Small intestine (tissue), 16 donors: ENCODE measurements at places on chromosomes 2 and 18.

DNA sequence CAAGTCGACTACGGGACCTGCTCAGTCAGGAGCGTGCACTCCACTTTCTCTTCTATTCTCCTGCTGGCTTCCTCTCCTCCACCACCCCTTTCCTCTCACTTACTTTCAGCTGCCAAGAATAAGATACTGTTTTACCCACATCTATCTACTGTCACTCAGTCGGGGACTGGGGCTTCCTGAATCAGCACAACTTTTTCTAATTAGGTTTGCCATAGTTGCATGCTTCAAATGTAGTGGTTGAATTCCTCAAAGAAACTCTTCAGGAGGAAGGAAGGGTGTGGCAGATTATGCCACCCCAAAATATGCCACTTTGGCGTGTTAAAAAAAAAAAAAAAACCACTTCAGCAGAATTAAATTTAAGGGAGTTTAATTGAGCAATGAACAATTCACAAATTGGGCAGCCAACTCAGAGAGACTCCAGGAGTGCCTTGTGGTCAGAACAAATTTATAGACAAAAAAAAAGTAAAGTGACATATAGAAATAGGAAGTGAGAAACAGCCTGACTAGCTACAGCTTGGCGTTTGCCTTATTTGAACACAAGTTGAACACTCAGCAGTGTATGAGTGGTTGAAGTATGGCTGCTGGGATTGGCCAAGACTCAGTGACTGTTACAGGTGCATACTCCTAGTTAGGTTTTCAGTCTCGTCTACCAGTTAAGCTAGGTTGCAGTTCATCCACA lies 32.5 kb upstream of the RMDN2 start:
- H3K27ac ChIP-seq: no peak overlapping the region
- peaks cover 2% of the 10 kb centered on the region for H3K4me1 ChIP-seq
- H3K36me3 ChIP-seq: no peaks in the 10 kb centered on the region
- no peak overlapping the region for H3K4me3 ChIP-seq

- H3K4me1 ChIP-seq: no peaks in the 10 kb centered on the region
- H3K27ac ChIP-seq: no peak overlapping the region
- no peak for DNase-seq
- no peaks in the 10 kb centered on the region for H3K36me3 ChIP-seq
- no peak overlapping the region for H3K4me3 ChIP-seq
Measured at GRCh38 chr2:152093464-152093863, 5.4 kb downstream of the CACNB4 start.

- H3K27me3 ChIP-seq: peaks cover 4% of the 10 kb centered on the region
- H3K4me3 ChIP-seq: no peak overlapping the region
- peaks cover 2% of the 10 kb centered on the region for H3K4me1 ChIP-seq
- H3K27ac ChIP-seq: no peak overlapping the region
- no peak for DNase-seq
Measured at GRCh38 chr18:13556502-13556901, 169.9 kb downstream of the FAM210A start.

- no peaks in the 10 kb centered on the region for H3K27me3 ChIP-seq
- H3K4me3 ChIP-seq: no peak overlapping the region
- DNase-seq: no peak
- no peaks in the 10 kb centered on the region for H3K4me1 ChIP-seq
Measured at GRCh38 chr2:180583441-180584140, 396.8 kb upstream of the UBE2E3 start.

GRCh38 chr2:205198140-205198525 lies 484.2 kb upstream of the NRP2 start:
- no peaks in the 10 kb centered on the region for H3K27me3 ChIP-seq
- H3K36me3 ChIP-seq: peaks cover 5% of the 10 kb centered on the region
- no peak overlapping the region for H3K4me3 ChIP-seq
- no peak for DNase-seq
- H3K27ac ChIP-seq: no peak overlapping the region
- H3K4me1 ChIP-seq: no peaks in the 10 kb centered on the region
